ENCODE measurements at places on chromosomes 6 and 20. TPM values are rescaled to one million over a fixed set of nuclear protein-coding genes. Genes with fewer than 3 reads are reported as not detected.

Gene PACSIN1
- total RNA-seq = not detected

Gene PET117
- total RNA-seq = 11.0 TPM

Gene IRAK1BP1
- 3.9 TPM for total RNA-seq

Gene SLC22A3
- total RNA-seq = 2.7 TPM

Gene SRXN1
- total RNA-seq = 13.7 TPM

Gene BCLAF1
- 90.7 TPM for total RNA-seq

Gene FOXF2
- total RNA-seq = not detected

Gene RSPO3
- total RNA-seq = not detected

Gene FABP7
- total RNA-seq = not detected

Gene RBM24
- total RNA-seq = 0.11 TPM

Gene HCK
- total RNA-seq = not detected

Gene HLA-DMA
- 3.1 TPM for total RNA-seq

Gene CDSN
- 69.1 TPM for total RNA-seq

Gene NHLRC1
- total RNA-seq = 3.9 TPM

Gene FUT9
- 0.79 TPM for total RNA-seq

Gene NHSL1
- total RNA-seq = 3.0 TPM

Gene AFDN
- 132 TPM for total RNA-seq

Gene KCNG1
- 24.3 TPM for total RNA-seq

Gene RAB32
- 57.7 TPM for total RNA-seq

Gene HRH3
- not detected for total RNA-seq

Gene CD109
- 181 TPM for total RNA-seq

Gene TCP11
- 1.6 TPM for total RNA-seq

Gene MTFR2
- total RNA-seq = 2.0 TPM

Gene SAMD3
- not detected for total RNA-seq

Gene ELOVL2
- not detected for total RNA-seq

Gene GSTA2
- not detected for total RNA-seq
